ENCODE measurements at places on chromosomes 16 and 17. TPM values are rescaled to one million over a fixed set of nuclear protein-coding genes. Genes with fewer than 3 reads are reported as not detected.

The TBC1D26 gene
- total RNA-seq: not detected

The BCL6B gene
- 0.15 TPM for total RNA-seq

DNA sequence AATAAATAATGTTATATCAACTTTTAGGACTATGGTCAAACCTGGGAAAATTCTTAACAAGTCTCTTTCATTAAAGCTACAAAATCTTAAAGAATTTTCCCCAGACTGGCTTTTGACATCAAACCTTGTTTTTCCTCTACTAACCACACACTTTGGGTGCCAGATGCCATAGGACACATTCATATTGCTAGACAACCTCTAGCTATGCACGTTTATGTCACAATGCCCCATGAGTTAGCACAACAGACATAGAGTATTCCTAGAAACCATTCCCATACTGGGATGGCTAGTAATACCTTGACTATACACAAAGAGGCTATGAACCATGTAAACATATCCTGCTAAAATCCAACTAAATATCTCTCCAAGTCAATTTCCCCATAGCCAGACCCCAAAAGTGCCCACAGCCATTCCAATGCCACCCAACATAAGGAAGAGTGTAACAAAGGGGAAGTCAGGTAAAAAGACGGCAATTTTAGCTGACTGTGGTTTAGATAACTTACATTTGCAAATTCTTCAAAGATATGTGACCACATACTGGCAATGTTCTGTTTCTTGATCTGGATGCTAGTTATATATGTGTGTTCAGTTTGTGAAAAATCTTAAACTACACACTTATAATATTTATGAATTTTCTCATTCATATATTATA, 23.4 kb downstream of the SMURF2 start:
- H3K27me3 ChIP-seq: no peaks in the 10 kb centered on the region
- H3K27ac ChIP-seq: no peak overlapping the region
- H3K4me3 ChIP-seq: no peak overlapping the region

GRCh38 chr16:23252310-23252709, 49.8 kb upstream of the SCNN1B start:
- no peak overlapping the region for H3K27ac ChIP-seq
- H3K27me3 ChIP-seq: no peaks in the 10 kb centered on the region
- no peaks in the 10 kb centered on the region for H3K4me1 ChIP-seq
- no peaks in the 10 kb centered on the region for H3K36me3 ChIP-seq
- no peak for DNase-seq

- H3K27ac ChIP-seq: no peak overlapping the region
- no peaks in the 10 kb centered on the region for H3K4me1 ChIP-seq
- H3K27me3 ChIP-seq: no peaks in the 10 kb centered on the region
- no peaks in the 10 kb centered on the region for H3K36me3 ChIP-seq
Observed at GRCh38 chr17:73705594-73705993, 61.3 kb upstream of the SDK2 start.
